ENCODE measurements at places on chromosomes 1 and 21.

DNA sequence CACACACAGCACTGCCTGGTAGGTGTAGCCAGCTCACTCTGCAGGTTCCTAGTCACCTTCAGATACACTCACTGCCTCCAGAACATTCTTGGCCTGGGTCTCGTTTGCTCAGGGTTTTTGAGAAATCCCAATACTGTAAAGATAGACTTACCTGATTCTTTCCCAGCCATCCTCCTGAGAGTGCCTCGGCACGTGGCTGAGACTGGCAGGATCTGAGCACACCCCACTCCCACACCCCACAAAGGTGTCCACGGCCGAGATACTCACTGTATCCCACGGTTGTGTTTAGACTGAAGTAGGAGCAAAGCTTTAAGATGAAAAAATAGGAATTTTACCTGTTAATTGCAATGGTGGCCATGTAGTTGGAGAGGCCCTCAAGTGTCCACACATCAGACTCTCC lies 33.4 kb downstream of the SNAP47 start:
- no peak for DNase-seq

GRCh38 chr1:36084497-36085115 lies 712 bp downstream of the TEKT2 start:
- DNase-seq, result no peak

GRCh38 chr1:221837896-221838295 lies 96.0 kb upstream of the DUSP10 start:
- peak; percentile 22 for DNase-seq

- DNase-seq, result no peak
Observed at GRCh38 chr1:67696708-67697107, 11.7 kb downstream of the GADD45A start.

- DNase-seq, result no peak
Observed at GRCh38 chr21:29800056-29800455, 139.7 kb downstream of the GRIK1 start.

- no peak for DNase-seq
Observed at GRCh38 chr1:247386217-247386616, 29.8 kb upstream of the NLRP3 start.

DNA sequence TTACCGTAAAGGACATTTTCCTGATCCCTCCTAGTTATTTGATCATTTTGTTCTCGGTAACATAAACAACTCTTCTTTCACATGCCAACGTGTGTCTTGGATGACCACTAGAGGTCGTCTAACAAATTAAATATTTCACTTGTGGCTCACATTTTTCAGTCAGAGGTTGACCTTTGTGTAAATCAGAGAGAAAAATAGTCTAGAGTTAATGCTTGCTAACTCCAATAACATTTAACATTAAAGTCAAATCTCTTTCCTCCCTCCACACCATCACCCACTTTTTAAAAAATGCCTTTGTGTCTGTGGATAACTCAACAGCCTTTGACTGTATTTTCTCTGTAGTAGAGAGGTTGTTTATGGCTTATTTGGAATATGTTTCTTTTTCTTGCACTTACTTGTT lies 220.5 kb upstream of the B3GALT2 start:
- peak; percentile 10 for DNase-seq

DNA sequence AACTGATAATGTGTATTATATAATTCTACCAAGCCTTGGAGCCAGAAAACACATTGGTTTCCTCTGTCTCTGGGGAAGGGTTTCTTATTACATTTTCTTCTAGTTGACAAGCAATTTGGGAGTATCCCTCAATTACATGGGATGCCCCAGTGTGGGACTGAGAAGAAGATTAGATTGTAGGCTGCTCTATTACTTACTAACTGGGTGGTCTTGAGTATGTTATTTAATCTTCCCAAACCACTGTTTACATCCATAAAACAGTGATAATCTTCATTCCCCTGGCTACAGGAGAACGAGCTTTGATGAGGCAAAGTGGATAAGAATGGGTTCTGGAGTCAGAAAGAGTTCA lies 105.8 kb downstream of the TSEN15 start:
- no peak for DNase-seq

DNA sequence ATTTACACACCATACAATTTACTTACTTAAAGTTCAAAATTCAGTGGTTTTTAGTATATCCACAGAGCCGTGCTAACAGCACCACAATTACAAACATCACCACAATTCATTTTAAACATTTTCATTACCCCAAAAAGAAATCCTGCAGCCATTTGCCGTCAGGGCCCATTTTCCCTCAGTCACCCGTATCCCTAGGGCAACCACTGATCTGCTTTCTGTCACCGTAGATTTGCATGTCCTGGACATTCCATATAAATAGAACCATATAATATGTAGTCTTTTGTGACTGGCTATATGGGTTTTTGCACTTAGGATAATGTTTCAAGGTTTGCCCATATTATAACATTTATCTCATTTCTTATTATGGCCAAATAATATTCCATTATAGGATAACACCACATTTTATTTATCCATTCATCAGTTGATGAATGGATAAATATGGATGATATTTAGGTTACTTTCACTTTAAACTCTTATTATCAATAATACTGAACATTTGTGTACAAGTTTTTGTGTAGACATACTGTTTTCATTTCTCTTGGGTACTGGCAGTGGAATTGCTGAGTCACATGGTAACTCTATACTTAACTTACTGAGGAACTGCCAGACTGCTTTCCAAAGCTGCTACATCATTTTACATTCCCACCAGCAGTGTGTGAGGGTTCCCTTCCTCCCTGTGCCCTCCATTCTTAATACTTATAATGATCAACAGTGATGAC lies 68.9 kb downstream of the ST3GAL3 start:
- no peak for DNase-seq

GRCh38 chr1:78214334-78214733 lies 168.6 kb downstream of the GIPC2 start:
- DNase-seq, result no peak

- no peak for DNase-seq
Observed at GRCh38 chr1:84214115-84214956, 70.3 kb downstream of the PRKACB start.

- no peak for DNase-seq
Observed at GRCh38 chr1:177945943-177946650, 23.8 kb downstream of the SEC16B start.

DNA sequence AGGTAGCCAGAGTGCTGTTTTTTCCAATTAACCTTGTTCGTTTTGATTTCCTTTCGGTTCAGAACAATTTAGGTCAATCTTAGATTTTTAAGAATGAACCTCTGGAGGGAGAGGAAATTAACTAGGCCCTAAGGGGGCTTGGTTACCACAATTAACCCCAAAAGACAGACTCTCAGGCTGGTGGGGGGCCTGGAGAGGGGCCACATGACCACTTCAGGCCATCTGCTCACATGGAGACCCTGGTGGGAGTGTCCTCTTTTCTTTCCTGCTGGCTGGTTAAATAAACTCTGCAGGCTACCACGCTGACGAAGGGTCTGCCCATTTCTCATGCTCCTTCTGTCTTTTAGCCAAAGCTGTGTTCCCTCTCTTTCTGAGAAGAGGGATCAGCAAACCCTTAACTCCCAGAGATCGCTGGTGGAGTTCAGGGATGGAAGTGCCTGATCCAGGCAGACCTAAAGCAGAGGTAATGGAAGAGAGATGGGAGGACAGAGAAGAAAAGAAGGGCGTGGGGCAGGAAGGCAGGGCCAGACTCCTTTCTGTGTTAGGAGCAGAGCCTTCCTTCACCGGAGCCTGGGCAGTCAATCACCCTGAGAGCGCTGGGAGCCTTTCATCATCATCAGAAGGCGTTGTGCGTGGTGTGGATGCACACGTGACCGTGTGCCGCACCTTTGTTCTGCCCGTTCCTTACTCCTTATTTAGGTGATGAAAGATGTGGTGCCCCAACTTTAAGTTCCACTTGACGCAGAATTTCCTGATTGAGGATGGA lies 58.5 kb downstream of the KIF26B start:
- no peak for DNase-seq

DNA sequence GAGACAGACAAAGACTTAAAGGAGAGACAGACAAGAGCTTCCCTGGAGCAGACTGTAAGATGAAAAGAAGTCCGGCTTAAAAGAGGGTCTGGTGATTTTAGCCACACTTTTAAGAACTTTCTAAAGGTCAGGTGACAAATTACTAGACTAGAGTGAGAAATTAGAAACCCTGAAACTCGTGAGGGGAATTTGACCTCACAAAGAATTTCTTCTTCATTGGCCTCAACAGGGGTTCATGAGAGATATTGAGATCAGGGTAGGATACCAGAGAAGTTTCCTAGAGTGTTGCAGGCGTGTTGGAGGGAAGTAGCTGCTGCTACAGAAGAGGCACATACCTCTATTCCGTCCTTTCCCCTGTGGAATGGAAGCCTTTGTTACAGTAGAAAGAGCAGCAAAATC lies 884.4 kb downstream of the KCNT2 start:
- no peak for DNase-seq

GRCh38 chr1:161531986-161532643 lies 7.8 kb downstream of the HSPA6 start:
- DNase-seq, result no peak

DNA sequence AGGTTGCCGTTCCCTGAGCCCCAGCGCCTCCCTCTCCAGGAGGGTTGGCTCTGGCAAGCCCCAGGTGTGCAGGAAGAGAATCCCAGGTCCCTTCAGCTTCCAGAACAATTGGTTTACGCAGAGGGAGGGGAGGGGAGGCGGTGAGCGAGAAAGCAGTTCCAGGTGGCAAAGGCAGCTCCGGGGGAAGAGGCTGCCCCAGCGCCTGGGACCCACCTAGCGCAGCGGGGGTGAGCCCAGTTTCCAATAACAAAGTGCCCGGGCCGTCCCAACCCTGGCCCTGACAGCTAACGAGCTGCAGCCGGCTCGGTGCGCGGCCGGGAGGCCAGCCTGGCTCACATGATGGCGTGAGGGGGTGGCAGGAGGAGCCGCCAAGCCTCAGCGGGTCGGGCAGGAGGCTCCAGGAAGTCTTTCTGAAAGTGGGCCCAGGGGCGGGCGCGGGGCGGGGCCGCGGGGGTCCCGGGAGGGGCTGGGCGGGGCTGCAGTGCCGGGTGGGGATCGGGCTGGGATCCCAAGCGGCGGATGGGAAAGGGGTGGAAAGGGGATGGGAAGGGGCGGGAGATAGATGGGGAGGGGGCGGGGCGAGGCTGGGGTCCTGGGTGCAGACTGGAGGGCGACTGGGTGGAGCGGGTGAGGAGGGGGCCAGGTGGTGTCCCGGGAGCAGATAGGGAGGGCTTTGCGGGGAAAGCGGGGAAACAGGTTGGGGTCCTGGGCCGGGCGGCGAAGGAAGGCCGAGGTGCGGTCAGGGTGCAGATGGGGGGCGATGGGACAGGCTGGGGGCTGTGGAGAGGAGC lies 22.8 kb downstream of the DHRS3 start:
- no peak for DNase-seq

DNA sequence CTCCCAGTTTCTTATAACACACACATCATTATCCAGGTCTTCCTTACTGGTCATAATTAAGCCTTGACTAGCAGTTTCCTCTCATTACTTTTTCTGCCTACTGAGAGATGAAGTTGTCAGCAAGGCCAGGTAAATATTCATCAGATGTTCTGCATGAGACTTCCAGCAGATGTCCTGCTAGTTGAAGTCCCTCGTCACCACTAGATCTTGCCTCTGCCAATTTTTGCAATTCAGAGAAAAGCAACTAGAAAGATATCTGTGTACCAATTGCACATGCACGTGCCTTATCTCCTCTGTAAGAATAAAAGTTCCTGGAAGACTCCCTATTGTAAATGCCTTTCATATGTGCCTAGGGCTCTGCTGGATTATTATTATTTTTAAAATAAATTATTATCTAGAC lies 18.3 kb downstream of the ACKR1 start:
- DNase-seq, result no peak

DNA sequence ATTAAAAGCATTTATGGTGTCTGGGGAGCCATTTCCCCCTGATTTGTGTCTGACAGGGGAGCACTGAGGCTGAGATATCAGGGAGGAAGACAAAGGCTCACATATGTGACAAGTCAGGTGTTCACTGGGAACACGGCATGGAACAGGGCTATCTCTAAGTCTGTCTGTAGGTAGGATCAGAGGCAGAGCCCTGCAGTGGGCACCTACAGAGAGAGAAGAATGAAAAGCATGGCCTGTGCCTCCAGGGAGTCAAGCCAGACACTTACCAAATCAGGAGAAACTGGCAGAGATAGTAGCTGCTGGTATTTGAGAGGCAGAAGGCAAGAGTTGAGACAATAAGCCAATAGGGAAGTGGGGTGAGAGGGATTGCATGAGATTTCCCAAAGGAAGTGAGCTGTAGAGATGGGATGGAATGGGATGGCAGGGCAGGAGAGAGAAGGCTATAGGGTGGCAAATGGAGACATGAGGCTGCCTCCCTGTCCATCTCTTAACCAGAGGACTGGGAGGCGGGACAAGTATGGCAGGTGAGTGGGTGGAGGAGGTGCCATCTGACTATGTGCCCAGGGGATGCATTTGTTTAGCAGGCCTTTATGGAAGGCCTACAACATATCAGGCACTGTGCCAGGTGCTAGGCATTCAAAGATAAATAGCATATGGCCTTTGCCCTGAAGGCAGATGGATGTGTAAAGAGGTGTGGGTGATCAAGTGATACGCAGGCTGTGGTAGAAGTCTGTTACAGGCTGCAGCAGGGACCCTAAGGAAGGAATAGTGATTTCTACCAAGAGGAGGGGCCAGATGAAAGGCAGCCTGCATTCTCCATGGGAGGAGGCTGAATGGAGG lies 136.2 kb upstream of the IPO9 start:
- no peak for DNase-seq

DNA sequence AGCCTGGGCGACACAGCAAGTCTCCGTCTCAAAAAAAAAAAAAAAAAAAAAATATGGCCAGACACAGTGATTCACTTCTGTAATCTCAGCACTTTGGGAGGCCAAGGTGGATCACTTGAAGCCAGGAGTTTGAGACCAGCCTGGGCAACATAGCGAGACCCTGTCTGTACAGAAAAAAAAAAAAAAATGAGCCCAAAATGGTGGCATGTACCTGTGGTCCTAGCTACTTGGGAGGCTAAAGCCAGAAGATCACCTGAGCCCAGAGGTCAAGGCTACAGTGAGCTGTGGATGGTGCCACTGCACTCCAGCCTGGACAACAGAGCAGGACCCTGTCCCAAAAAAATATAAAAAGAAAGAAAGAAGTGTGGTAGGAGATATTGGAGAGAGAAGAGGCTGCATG lies 1.7 kb upstream of the TESK2 start:
- DNase-seq, result no peak

DNA sequence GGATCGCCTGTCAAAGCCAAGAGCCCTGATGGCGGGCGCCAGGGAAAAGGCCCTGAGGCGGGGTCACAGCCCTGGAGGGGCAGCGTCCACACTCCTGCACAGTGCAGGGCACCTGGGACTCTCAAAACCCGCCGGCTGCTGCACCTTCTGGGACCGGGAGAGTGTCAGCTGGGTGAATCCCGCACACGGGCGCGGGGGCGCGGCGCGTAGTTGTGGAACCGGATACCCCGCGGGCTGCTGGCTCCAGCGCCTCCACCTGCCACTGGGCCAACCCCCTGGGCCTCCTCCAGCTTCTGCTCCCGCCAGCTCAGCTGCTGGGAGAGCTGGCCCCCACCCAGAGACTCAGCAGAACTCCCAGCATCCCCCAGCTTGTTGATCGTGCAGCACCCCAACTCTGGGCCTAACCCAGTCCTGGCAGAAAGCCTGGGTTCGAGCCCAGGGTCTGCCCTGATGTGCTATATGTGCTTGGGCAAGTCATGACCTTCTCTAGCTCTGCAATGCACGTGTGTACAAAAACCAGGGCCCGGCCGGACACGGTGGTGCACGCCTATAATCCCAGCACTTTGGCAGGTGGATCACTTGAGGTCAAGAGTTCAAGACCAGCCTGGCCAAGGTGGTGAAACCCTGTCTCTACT lies 33.8 kb downstream of the NECAP2 start:
- no peak for DNase-seq

Measured in GM12864 (cell line).